Mucosa of descending colon (tissue), 3 donors: ENCODE measurements at places on chromosomes 3 and 15.
A peak's percentile ranks its signal among the peaks of the same experiment; 100 is the strongest.

DNA sequence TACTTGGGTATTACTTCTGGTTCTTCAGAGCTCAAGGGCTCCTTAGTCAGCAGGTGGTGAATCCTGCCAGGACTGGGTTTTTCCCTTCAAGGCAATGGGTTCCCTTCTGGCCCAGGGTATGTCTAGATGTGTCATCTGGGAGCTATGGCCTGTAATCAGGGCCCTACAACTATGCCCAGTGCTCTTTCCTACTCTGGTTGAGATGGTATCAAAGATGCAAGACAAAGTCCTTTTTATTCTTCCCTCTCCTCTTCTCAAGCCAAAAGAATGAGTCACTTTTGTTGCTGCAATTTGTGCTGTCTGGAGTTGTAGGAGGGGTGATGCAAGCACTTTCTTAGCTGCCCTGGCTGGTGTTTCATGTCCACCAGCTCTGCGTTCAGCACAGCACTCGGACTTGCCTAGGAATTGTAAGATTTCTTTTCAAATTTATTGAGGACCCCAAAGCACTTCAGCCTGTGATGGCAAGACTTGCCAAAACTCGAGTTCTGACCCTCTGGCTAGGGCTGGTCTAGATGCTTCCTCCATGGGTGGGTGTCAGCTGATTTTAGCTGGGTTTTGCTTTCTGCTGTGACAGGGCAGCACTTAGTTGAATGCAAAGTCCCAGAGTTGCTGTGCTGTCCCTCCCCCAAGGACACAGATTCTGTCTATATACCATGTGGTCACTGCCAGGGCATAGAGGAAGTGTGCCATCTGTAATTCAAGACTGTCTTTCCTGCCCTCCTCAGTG lies 129.2 kb upstream of the CBLB start:
- no peak for DNase-seq

GRCh38 chr3:57192028-57192427 lies 7.8 kb downstream of the HESX1 start:
- no peak for DNase-seq

- DNase-seq, result no peak
These were observed 49.1 kb upstream of the RFX7 start for GRCh38 chr15:56292546-56293316.

GRCh38 chr3:169466990-169467389 lies 196.5 kb downstream of the MECOM start:
- no peak for DNase-seq

GRCh38 chr3:17678116-17678741 lies 64.2 kb downstream of the TBC1D5 start:
- DNase-seq, result no peak

- DNase-seq, result no peak
These were observed 28.2 kb upstream of the LIPC start for GRCh38 chr15:58403581-58403980.

DNA sequence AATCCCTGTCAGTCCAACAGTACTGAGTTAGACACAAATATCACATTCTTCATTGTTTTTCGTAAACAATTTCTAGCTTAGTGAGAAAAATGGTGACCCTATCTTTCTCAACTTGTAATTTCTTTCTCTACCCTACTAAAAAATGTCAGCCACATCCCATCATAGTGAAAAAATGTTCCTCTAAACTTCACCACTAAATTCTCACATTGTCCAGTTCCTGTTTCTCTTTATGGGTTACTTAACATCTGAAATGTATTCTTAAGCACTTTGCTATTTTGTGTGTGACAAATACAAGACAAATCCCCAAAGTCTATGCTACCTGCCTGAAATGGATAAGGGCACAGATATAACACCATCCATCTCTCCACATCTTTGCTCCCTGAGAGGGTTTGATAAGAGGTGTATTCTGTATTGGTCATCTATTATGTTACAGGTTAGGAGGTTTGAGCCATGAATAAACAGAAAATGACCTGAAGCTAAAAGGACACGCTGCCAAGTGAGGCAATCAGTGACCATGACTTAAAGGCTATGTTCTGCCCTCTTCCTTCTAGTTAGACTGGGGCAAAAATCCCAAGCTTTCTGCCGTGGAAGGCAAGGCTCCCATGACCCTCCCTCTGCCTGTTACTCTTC lies 118.2 kb downstream of the GADL1 start:
- DNase-seq, result no peak

GRCh38 chr3:127791221-127791913 lies 30.9 kb downstream of the MGLL start:
- peak; percentile 57 for DNase-seq

- no peak for DNase-seq
These were observed 266.8 kb downstream of the ZNF385D start for GRCh38 chr3:21484057-21484827.

- DNase-seq, result no peak
These were observed 218.3 kb upstream of the LYSMD4 start for GRCh38 chr15:99951511-99951910.

GRCh38 chr3:185757176-185757575 lies 67.7 kb downstream of the IGF2BP2 start:
- DNase-seq, result no peak

GRCh38 chr3:43789028-43789427 lies 98.3 kb downstream of the ABHD5 start:
- no peak for DNase-seq

GRCh38 chr3:178676942-178677790 lies 140.9 kb downstream of the KCNMB2 start:
- DNase-seq, result no peak

DNA sequence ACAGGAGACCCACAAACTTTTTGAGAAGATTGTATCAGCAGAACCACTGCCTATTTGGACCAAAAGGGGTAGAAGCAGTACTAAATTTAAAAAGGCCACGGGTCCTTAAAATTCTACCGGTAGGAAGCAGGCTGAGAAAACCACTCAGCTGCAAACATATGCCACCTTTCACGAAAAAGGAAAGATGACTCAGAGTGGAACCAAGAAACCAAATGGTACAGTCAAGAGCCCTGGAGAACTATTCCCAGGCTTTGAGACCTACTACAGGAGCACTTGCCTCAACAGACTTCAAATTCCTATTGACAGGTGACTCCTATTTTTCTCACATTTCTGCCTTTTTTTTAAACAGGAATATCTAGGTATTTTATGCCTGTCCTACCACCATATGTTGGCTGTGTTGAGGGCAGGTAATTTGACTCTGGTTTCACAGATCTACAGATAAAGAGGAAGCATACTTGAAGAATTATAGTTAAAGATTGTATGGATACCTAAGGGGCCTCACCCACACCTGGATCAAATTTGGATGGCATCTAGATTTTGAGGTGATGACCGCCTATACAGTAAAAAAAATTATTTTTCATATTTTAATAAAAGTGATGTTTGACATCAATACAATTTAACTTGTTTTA lies 10.1 kb downstream of the GOLIM4 start:
- no peak for DNase-seq

DNA sequence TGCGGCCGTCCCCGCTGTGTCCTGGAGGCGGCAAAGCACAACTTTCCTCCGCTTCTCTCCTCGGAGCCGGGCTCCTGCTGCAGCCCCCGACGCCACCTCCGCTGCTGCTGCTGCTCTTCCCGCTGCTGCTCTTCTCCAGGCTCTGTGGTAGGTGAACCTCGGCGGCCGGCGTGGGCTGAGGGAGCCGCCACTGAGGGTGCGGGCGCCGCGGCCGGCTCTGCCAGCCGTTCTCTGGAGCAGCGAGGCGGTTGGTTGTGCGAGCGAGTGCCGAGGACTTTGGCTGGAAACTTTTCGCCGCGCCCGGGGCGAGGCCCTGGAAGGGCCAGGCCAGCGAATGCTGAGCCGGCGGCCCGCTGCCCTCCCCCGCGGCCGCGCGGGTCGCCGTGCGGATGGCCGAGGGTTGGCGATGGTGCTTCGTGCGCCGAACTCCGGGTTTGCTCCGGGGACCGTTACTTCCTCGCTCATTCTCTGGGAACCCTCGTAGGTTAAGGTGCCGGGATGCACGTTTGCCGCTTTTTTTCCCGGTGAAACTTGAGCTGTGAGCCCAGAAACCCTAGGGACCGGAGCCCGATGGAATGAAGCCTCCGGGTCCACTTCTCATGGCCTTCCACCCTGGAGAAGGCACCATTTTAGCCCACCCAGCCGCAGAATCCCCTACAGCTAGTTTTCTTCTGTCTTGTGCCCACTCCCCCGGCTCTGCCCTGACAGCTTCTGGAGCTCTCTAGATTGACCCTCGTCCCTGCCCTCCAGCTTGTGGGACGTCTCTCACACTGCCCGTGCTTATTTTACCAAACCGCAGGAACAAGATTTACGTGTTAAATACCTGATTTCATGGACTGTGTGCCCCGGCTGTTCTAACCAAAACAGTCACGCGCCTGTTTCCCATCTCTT lies 660 bp downstream of the NECTIN3 start:
- DNase-seq, result peak; percentile 62

DNA sequence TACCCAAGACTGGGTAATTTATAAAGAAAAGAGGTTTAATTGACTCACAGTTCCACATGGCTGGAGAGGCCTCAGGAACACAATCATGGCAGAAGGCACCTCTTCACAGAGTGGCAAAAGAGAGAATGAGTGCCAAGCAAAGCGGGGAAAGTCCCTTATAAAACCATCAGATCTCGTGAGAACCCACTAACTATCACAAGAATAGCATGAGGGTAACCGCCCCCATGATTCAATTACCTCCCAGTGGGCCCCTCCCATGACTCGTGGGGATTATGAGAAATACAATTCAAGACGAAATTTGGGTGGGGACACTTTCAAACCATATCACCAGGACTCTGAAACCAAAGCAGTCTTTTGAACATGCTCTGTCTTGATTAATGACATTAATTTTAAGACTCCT lies 7.0 kb downstream of the RTP3 start:
- DNase-seq, result no peak

DNA sequence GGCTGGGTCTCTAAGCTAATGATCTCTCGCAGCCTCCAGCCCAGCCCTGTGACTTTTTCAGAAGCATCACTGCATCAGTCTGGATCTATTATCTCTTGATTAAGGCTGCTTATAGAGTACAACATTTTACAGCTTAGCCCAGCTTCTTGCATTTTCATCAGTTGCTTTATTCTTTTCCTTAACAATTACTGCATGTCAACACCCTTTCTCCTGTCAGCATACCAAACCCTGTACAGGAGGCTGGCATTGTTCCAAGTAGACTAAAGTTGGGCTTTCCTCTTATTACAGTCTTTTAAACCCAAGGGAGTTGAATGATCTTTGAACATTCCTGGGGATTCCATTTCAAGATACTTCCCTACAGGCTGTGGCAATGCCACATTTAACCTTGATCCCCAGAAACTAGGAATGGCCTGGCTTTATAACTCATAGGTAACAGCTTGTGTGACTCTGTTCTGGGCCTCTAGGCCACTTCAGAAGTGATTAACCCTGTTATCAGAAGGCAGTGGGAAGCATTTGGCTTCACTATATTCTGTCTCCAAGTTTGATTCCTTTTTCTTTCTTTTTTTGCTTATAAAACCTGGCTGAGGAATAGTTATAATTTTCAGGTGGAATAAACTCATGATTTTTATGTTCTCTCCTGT lies 182.9 kb downstream of the KCNMB2 start:
- peak; percentile 55 for DNase-seq
